ENCODE measurements at places on chromosomes 2 and 18.
A peak's percentile ranks its signal among the peaks of the same experiment; 100 is the strongest.

GRCh38 chr2:82139979-82140611, 1835.5 kb upstream of the LRRTM1 start:
- DNase-seq, result no peak

- DNase-seq, result no peak
Measured at GRCh38 chr2:126686841-126687485, 31.0 kb downstream of the GYPC start.

GRCh38 chr2:241081643-241082340, 20.3 kb downstream of the MTERF4 start:
- no peak for DNase-seq

- DNase-seq, result no peak
Measured at GRCh38 chr2:154187948-154188347, 316.2 kb downstream of the GALNT13 start.

- no peak for DNase-seq
Measured at GRCh38 chr2:10256031-10256514, 46.6 kb upstream of the HPCAL1 start.

DNA sequence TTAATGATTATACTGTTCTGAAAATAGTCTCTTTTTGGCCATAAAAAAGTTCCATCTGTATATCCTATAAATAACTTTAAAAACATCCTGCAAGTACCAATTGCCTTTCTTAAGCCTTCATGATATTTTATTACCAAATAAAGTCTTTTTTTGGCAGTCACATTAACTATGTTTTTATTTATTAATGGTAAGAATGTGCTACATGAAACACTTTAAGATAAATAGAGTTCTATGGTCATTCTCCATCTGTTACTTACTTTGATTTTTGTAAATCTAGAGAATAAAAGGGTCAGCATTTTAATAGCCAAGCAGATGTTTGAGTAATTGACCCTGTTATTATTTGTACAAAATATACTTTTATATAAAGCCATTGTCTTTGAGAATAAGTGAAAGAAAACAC, 52.6 kb downstream of the LCLAT1 start:
- DNase-seq, result no peak

DNA sequence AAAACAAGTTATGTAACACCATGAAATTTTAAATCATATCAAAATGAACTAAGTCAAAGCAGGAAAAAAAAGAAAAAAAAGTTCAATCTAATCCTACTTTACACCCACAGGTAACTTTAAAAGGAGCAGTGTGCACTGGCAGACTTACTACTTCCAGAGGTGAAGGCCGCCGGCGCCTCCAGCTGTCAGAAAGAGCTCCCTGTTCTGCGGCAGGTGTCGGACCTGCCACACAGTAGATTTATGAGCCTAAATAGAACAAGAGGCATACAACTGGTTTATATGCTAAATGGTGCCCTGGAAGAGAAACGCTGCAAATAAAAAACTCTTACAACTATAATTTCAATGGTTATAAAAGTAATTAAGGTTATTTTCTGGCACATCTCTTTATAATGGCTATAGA, 23.1 kb upstream of the PNO1 start:
- no peak for DNase-seq

DNA sequence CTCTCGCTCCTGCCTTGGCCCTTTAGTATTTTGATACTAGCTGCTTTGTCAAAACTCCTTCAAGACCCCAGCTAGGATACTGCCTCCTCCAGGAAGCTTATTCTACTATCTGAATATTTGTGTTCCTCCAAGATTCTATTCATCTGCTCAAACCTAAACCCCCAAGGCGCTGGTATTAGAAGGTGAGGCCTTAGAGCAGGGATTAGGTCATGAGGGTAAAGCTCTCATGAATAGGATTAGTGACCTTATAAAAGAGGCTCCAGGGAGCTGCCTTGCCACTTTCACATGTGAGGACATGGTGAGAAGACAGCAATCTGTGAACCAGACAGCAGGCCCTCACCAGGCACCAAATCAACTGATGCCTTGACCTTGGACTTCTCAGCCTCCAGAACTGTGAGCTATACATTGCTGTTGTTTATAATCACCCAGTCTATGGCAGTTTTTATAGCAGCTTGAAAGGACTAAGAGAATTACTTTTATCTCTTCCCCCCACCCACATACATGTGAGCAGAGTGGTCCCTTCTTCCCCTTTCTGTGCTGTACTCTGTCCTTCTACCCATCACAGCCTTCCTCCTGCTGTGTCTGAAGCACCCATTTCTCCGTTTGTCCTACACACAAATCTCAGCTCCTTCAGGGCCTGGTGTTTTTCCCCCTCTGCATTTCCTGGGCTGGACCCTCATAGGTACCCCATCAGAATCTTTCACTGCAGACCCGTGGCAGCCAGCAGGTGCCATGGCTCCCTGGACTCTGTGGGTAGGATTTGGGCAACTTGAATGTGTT, 54.5 kb downstream of the HS1BP3 start:
- DNase-seq, result no peak

DNA sequence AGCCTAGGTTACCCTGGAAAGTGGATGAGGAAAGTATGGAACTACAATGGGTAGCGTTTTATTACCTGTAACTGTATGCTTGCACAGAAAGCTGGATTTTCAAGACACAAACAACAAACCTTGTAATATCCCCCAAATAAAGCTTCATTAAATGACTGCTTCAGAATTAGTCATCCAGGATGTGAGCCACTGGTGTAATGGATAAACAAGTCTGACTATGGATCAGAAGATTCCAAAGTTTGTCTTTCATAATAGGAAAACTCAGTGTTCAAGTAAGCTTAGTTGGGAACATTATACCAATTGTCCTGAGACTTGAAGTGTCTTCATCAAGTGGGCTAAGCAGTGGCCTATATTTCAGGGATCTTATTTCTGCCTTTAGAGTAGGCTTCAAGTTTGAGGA, 518.8 kb downstream of the LRP1B start:
- DNase-seq, result no peak

DNA sequence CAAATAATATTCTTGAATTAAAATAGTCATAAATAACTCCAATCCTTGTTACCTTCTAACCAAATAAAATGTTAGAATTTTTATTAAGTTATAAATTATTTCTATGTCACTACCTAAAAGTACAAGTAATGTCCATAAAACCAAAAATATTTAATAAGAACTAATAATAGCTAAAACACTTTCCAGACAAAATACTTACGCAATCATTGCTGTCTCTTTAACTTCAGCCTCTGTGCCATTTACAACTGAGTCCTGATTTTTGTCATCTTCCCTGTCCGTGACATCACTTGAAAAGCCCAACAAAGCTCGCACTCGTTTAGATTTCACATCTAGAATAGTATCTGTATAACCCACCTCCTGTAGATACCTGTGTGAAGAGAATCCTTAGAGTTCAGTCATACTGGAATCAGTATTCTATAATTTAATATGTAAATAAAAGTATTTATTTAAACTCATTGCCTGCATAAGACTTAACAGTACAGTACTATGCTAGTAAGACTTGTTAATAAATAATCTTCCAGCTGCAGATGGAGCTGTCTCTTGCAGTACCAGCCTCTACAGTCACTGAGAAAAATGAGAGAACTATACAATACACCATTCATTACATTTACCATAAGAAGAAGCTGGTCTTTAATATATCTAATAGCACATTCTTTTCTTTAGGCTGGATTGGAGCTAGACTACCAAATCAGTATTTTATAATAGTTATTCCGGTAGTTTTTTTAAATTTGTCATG, 63.8 kb downstream of the STRN start:
- no peak for DNase-seq

DNA sequence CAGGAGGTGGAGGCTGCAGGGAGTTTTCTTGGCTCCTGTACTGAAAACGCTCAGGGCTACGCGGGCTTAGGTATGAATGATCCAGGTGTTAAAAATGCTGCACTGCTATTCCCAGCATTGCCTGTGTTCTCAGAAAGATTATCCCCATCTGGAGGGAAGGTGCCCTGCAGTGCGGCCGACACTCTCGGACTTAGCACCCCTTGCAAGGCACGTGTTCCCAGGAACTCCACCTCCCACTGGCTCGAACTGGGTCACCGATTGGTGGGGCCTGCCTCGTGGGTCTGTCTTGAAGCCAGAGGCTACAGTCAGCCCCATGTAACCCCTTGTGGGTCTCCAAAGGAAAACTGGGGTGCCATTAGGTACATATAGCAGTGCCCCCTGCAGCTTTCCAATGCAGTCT, 25.7 kb downstream of the ANO7 start:
- DNase-seq, result no peak

GRCh38 chr2:102226612-102227391, 40.0 kb downstream of the IL1RL2 start:
- no peak for DNase-seq

GRCh38 chr2:12665334-12665733, 51.4 kb upstream of the TRIB2 start:
- DNase-seq, result peak; percentile 12

GRCh38 chr18:11688972-11689668, at the start of gene GNAL:
Gene GNAL, plus strand, starts transcription at chr18:11689264. Its CDS starts 300 bp downstream, at chr18:11689564.
- DNase-seq, result peak; percentile 77

DNA sequence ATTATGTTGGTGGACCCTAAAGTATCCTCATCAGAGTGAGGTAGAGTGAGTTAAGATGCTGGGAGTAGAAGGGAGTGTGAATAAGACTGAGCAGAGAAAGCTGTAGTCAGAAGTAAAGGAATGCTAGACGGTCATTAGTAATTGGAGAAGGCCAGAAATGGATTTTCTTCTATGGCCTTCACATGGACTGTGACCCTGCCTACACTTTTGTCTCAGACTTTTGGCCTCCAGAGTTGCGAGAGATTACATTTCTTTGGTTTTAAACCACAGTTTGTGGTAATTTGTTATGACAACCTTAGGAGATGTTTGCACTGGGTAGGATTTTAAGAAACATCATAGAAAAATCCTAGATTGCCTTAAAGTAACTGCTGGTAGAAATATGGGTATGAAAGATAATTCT, 1267.7 kb upstream of the TMEFF2 start:
- DNase-seq, result no peak

GRCh38 chr2:179768765-179769164, 92.6 kb downstream of the ZNF385B start:
- no peak for DNase-seq

GRCh38 chr2:240254337-240255164, 114.1 kb upstream of the OTOS start:
- no peak for DNase-seq

- DNase-seq, result no peak
Measured at GRCh38 chr2:96885432-96886347, 15.8 kb upstream of the SEMA4C start.

DNA sequence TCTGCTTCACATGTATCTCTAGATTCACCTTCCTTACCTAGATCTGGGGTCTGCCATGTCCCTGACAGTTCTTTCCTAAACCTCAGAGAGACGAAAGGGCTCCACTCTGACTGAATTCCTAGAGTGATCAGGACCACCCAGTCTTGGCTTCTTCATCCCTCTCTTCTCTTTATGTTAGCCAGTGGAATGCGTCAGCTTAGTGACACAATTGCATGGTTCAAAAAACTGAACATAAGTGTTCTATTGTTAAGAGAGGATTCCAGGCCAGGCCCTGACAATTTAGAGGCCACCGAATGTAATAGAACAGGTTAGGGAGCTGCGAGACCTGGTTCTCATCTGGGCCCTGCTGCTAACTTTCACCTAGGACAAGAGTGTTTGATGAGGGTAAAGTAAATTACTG, 10.0 kb downstream of the PRELID3A start:
- DNase-seq, result no peak

DNA sequence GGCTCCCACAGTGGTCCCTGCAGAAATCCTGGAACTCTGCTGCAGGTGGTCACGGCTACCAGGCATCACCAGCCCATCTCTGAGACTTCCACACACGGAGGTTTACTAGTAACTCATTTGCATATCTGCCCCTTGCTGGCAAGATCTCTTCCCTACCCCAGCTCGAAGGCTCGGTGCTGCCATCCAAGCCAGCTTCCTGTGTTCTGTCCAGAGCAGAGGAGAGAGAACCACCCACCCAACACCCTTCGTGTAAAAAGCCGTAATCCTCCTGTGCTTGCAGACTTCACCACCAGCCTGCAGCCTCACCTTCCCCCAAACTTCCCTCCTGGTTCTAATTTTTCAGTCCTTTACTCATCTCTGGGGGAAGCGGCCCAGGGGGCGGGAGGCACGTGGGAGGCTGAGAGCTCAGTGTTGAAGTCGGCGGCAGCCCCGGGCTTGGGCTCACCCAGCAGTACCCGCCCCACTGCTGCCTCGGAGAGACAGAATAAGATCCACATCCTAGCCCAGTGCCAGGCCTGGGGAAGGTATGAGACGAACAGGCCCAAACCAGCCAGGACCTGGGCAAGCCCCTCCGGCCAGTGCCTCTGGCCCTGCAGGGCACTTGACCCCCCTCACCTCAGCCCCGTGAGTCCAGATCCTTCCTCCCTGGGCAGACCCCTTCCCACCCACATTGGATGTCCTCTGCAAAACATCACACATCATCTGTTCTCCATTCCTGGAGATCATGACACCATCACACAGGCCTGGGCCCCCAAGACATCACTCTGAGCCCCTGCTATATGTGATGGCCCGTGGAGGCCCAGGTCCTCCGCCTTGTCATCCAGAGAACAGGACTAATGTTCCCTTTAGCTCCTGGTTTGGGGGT, 145.8 kb upstream of the ID2 start:
- no peak for DNase-seq

DNA sequence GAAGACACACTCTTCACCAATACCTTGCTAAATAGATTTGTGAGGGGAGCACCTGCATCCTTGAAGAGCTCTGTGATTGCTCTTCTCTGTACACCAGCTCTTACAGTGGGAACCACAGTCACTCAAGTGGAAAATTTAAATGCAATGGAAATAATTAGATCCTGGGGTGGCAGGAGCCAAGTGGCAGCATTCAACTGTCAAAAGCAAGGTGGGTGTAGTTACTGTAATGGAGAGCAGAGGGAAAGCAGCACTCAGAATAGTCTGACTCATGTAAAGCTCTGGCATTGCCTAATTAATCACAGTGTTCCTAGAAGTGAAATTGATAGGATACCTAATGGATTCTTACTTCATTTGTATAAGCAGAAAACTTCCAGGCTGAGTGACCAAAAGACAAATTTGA, 245.8 kb downstream of the KCNE4 start:
- DNase-seq, result no peak

- no peak for DNase-seq
Measured at GRCh38 chr18:45014047-45014501, 333.4 kb downstream of the SETBP1 start.

- DNase-seq, result no peak
Measured at GRCh38 chr2:172283476-172283875, 143.9 kb upstream of the ITGA6 start.

DNA sequence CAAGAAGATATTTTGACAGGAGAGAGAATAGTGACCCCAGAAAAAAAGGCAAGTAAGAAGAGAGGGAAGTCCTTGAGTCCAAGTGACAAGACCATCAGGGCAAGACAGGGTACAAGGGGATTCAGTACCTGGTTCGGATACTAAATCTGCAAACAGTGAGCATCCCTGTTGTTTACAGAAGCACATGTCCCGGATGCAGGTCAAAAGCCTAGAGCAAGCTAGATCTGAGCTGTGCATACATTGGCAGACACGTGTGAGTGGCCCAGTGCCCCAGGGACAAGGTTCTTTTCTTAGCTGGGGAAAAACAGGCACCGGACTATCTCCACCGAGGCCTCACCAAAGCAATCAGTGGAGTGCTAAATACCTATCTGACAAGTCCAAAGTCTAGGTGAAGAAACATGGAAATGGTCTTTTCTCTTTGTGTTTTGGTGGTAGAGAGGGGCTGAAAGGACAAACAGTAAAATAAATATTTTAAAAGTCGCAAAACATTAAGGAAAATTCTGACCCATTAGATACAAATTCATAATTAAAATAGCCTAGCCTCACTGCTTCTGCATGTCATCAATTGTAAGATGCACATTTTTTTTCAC, 165.2 kb downstream of the SUCLG1 start:
- no peak for DNase-seq
